ENCODE measurements at places on chromosomes 1 and 21.

DNA sequence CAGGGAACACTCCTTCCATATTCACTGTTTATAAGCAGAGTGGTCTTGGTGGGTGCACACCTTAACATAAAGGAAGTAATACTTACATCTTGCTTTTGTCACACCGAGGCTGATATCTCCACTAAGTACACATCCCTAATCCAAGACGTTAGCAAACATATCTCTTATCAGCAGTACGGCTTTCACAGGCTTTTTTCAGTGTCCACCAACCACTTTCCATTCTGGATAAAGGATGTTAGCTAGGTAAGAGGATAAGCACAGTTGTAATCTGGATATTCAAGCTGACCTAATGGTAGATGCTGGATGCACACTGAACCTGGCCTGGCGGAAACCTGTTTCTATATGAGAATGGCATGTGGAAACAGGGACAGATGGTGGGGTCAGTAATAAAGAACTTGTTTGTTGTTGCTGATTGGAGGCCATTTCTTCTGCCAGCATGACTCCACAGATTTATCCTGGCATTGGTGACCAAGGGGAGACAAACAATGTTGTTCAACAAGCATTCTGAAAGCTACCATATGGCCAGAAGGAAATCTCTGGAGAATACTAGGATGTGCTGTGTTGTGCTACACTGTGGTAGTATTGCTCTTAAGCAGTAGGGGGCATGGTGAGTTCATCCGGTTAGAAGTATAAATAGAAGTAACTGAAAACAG lies 416.4 kb downstream of the PTBP2 start:
- DNase-seq: peak; percentile 32

GRCh38 chr21:26939601-26940111 lies 27.2 kb downstream of the ADAMTS5 start:
- DNase-seq: no peak

- no peak for DNase-seq
Observed at GRCh38 chr1:210222340-210223006, 10.1 kb upstream of the SERTAD4 start.

GRCh38 chr1:61570191-61570590 lies 154.8 kb downstream of the TM2D1 start:
- no peak for DNase-seq

DNA sequence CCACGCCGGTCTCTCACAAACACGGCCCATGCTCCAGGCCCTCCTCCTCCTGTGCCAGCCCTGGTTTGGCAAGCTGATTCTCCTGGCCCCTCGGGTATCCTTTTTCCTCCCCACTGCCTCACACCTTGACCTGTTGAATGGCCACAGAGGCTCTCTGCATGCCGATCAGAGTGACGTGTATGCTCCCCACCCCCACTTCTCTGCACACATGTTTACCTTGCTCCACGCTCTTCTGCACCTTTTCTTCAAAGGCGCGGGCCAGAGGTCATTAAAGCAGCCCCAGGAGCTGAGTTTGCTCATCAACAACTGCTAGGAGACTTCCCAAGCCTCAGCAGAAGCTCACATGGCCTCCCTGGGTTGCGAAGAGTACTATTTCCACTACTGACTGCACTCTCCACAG lies 139.3 kb upstream of the EDN2 start:
- DNase-seq: no peak

DNA sequence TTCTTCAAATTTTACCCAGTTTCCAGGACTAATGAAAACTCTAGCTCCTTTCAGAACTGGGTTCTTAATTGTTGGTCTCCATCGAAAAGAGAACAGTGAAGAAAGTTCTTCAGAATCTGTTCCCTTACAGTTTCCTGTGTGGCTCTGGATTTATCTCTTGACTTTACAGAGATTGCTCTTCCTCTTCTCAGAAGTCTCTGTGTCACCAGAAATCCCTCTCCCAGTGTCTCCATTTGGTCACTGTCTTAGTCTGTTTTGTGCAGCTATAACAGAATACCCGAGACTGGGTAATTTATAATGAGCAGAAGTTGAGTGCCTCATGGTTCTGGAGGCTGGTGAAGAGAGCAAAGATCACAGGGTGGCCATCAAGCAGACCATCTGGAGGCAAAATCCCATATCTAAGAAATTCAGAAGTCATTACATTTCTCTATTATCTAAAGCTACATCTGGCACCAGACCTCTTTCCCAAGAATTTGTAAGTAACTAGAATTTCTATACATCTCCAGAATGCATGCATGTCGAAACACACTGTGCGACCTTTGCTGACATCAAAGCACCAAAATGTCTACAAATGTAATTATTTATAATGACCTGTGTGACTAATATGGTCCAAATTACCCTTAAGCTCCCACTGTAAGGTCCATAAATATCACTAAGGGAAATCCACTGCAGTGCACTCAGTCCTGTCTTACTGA lies 65.4 kb upstream of the KRTAP19-8 start:
- no peak for DNase-seq

DNA sequence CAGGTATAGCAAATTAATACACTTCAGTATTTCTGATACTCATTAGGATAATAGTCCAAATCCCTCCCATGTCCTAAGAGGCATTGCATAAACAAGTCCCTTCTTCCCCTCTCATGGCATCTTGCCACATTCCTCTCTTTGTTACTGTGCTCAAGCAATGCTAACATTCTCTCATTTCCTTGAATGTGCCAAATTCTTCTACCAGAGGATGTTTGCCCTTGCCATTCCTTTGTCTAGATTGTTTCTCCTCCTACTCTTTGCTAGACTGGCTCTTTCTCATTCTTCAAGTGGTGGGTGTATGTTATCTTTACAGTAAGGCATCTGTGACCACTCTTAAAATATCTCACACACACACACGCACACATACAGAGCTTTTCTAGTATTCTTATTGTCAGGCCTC lies 621.0 kb upstream of the CXADR start:
- no peak for DNase-seq

DNA sequence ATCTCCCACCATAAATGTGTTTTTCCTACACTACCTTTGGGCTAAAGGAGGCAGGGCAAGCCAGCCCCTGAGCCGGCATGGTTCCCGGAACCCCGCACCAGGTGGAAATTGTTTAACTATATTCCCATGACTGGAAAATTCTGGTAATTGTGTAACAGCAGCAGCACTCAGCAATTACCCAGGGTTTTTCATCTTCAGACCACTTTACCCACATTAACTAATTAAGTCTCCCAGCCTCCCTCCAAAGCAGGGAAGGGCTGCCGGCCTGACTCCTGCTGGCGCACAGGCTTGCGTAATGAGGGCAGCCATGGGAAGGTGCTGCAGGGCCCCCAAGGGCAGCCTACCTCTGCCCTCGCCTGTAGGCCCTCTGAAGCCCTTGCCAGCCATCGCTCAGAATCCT lies 140.7 kb upstream of the VAMP3 start:
- DNase-seq: peak; percentile 43

DNA sequence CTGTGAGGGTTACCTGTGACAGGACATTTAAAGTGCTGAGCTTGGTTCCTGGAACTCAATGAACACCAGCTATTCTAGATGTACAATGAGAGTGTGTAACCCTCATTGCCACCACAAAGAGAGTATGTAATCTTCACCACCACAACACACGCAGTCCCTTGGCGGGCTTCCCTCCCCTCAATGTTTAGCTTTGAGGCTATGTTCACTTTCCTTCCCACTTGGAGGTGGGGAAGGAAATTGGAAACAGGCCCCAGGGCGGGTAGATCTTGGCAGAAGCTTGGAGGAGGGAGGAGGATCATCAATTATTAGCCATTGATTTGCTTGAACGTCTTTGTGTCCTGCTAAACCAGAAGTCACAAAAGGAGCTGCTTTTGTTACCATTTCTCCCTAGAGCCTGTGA lies 8.3 kb upstream of the COL16A1 start:
- no peak for DNase-seq

DNA sequence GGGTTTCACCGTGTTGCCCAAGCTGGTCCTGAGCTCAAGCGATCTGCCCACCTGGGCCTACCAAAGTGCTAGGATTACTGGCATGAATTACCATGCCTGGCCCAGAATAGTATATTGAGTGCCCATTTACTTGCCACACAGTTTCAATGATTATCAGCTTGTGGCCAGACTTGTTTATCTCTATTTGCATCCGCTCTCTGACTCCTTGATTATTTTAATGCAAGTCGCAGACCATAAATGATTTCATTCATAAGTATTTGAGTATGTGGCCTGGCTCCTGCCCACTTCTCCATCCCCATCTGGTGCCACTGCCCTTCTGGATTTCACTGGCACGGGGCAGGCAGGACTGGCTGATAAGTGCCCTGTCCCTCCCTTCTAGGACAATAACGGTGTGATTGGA lies 18.2 kb upstream of the TRNAU1AP start:
- no peak for DNase-seq

DNA sequence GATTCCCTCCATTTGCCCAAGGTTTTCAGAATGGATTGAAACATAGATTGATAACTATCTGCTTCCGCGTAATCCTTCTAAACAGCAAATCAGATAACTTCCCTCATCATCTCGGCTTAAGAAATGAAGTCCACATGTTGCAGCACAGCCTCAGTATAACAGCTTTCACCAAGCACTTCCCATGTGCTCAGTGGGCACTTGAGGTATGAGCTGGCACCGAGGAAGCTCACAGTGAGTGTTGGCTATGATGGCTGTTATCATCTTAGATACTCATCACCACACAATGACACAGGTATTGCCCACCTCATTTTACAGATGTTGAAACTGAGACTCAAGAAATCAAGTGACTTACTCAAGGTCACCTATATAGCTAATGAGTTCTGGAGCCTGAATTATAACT lies 43.2 kb downstream of the RCSD1 start:
- DNase-seq: no peak

DNA sequence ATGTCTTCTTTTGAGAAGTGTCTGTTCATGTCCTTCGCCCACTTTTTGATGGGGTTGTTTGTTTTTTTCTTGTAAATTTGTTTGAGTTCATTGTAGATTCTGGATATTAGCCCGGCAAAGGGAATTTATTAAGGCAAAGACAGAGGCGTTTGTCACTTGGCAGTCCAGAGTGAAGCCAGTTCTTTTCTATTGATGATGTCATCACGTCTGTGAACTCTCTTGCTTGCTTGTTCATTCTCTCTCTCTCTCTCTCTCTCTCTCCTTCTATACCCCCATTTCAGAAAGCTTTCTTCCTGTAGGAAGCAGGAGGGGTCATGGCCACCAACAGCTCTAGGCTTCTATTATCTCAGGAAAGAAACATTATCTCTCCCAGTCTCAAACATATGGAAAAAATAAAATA lies 291.3 kb downstream of the OMA1 start:
- no peak for DNase-seq

- DNase-seq: no peak
Observed at GRCh38 chr21:44734026-44734745, 22.8 kb upstream of the TSPEAR start.

GRCh38 chr1:2983319-2983705 lies 38.0 kb upstream of the ACTRT2 start:
- no peak for DNase-seq

DNA sequence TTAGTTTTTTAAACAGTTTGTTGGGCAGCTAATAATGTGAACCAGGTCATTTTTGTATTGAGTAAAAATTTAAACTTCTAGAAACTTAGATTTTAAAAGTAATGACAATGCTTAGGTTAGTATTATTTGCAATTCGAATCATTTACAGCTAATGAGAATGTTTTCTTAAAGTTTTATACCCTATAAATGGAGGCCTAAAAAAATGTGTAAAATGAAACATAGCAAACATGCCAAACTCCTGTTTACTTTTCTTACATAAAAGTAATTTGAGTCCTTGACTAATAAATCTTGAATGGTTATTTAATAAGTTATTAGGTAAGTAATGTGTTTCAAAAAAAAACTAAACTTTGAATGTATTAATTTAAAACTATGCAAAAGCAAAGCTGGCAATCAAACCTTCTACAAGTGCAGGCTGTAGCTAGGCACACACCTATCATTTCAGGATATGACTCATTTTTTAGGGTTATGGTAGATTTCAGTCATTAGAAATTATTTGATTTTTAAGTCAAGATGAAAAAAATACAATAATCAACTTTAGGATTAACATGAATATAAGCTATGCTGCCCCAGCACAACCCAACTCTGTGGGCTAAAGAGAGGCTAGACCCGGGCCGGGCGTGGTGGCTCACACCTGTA lies 41.5 kb downstream of the CLSTN1 start:
- no peak for DNase-seq

GRCh38 chr1:3140437-3140836 lies 71.4 kb downstream of the PRDM16 start:
- DNase-seq: no peak

GRCh38 chr1:3771108-3772026 lies 1.2 kb upstream of the SMIM1 start:
- no peak for DNase-seq

DNA sequence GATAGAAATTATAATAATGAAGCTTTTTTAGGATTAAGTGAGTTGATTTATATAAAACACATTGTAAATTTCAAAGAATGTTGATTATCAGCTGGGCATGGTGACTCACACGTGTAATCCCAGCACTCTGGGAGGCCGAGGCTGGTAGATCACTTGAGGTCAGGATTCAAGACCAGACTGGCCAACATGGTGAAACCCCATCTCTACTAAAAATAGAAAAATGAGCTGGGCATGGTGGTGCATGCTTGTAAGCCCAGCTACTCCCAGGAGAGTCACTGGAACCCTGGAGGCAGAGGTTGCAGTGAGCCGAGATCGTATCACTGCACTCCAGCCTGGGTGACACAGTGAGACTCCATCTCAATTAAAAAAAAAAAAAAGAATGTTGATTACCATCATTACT lies 18.4 kb downstream of the ADAMTS1 start:
- no peak for DNase-seq

GRCh38 chr1:228156941-228157728 lies 7.4 kb downstream of the GJC2 start:
- no peak for DNase-seq

GRCh38 chr1:30008998-30009657 lies 714.3 kb downstream of the MATN1 start:
- DNase-seq: no peak

GRCh38 chr1:15326691-15327588 lies 79.9 kb downstream of the FHAD1 start:
- peak; percentile 38 for DNase-seq

DNA sequence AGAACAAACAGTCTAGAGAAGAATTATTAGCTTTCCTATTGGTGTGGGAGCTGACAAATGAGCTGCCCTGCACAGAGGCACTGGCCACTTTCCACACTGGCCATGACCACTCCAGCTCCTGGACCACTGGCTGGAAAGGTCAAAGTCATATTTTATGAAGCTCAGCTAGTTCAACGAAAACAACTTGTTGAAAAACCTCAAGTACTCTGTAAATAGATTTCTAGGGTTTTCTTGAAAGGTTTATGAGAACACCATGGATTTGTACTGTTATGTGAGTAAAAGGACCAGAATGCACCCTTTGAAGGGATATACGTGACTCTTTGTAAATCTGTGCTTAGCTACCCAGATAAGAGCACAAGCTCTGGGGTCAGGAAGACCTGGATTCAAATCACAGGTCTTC lies 54.5 kb upstream of the FGGY start:
- no peak for DNase-seq

DNA sequence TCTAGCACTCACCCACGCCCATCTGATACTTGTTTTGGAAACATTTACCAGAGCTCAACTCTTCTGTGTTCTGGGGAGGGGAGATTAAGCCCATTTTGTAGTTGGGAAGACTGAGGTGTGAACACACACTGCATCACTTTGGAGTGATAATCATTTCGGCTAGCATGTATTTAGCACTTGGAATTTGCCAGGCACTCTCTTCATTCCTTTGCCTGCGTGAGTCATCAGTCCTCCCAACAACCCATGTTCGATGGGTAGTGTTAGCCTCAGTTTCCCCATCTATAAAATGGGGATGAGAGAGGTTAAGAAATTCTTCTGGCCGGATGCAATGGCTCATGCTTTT lies 182.8 kb upstream of the TMEM51 start:
- DNase-seq: no peak
